Common myeloid progenitor, CD34-positive (primary cell): ENCODE measurements at places on chromosomes 7 and 10.

- no peak overlapping the region for H3K27ac ChIP-seq
- no peaks in the 10 kb centered on the region for H3K27me3 ChIP-seq
- H3K4me1 ChIP-seq: no peaks in the 10 kb centered on the region
- H3K4me3 ChIP-seq: no peak overlapping the region
- no peaks in the 10 kb centered on the region for H3K36me3 ChIP-seq
Measured at GRCh38 chr7:104873401-104873800, 140.6 kb upstream of the KMT2E start.

DNA sequence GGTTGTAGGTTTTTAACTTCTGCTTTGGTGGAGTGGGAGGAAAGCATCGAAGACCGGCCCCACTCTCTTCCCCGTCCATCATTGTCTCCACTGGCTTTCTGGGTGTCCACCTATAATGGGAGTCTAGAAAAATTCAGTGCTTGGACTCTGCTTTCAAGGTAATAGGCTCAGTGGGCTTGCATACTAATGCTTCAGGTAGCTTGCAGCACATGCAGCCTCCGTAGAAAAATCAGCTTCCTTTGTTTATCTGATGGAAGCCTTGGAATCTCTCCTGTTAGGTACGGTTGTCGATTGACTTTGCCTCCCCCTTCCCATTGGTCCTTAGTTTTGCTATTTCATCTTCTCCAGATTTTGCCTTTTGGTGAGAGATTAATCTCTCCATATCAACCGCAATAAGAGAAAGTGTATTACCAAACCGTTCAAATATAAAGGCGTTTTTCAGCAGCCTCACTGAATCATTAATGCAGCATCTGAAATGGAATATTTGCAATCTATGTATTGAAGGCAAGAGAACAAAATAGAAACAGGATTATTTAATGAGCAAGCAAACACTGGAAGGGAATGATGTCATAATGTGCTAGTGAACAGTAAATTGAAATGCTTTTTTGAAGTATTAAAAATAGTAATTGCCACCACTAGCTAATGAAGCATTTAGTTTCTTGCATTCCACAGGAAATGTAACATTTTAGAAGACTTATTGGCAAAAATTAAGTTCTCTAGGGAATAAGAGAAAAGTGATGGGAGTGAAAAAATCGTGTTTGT, 944 bp downstream of the AVL9 start:
- H3K27me3 ChIP-seq: no peaks in the 10 kb centered on the region
- DNase-seq: no peak
- peak overlapping the region; percentile 90 for H3K27ac ChIP-seq
- H3K4me1 ChIP-seq: peaks cover 17% of the 10 kb centered on the region

DNA sequence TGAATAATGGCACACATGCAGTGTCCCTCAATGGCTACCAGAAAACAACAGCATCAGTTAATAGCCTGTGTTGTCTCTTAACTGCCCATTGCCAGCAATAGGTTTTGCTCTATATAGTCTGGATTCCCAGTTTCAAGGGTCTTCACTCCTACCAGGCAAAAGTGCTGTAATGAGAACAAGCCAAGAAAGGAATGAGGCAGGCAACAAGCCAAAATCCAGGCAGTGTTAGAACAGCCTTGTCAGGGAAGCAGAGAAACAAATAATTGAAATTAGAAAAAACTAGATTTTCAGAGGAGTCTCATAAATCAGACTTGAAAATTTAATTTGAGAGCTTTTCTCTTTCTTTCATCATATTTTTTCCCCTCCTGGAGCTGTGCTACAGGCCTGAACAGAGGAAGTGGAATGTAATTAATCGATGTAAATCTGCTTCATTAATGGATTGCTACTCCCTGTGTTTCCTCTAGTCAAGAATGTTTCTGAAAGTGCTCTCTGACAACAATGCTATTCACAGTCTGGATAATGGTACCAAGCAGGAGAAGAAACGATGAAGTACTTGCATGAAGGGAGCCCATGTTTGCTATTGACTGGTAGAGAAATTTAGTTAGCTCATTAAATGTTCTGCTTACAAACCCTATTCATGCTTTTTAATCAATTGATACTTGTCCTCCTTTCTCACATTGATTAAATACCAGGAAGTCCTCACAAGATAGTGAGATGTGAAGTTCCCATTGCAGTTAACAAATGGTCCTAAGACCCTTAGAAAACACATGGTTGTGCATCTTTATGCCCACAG, 202.0 kb upstream of the LRRTM3 start:
- no peak overlapping the region for H3K27ac ChIP-seq
- no peaks in the 10 kb centered on the region for H3K27me3 ChIP-seq
- H3K4me1 ChIP-seq: no peaks in the 10 kb centered on the region
- no peak for DNase-seq
- no peaks in the 10 kb centered on the region for H3K36me3 ChIP-seq

DNA sequence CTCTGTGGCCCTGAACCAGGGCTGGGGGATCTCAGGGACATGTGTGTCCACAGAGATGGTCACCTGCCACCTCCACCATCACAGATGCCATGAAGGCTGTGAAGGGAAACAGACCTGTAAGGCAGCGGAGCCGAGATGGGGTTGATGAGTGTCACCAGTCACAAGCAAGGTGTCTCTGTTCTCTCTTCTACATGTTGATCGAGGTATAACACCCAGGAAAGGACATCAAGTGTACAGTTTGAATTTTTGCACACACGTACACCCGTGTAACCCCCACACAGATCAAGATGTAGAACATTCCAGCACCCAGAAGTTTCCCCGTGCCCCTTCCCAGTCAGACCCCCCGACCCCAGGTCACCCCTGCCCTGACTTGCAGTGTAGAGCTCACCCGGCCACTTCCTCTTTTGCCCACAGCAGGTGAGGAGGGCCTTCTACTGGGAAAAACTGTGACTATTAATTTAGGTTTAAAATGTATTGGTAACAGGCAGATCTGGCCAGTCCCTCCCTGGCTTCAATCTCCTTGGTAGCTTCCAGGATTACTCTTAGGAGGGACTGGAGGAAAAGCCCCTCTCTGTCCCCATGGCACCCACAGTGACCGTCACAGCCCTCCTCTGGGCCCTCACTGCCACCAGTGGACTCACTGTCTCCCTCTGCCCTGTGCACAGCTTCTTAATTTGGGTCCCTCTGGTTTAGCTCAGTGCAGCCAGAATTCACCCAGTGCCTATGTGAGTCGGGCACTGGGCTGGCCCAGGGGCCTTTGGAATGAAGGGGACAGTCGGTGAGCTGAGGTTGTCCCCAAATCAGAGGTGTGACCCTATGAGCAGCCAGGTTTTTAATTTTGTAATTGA, 108.2 kb downstream of the LHPP start:
- no peak overlapping the region for H3K4me3 ChIP-seq
- no peaks in the 10 kb centered on the region for H3K36me3 ChIP-seq
- no peaks in the 10 kb centered on the region for H3K27me3 ChIP-seq

DNA sequence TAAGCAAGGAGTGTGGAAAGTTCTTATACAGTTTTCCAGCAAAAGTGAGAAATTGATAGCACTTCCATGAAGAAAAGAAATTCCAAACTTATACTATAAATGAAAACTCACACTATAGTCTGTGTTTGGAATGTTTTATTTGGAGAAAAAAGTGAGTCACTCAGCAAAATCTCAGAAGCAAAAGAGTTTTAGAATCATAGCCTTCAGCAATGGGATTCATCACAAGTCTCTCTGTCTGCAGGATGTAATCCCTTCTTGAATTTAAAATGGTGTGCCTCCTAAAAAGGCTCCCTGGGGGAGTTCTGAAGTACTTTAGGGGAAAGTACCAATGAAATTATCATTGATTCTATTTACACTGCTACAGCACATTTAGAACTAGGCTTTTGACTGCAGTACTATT, 756.4 kb downstream of the XPNPEP1 start:
- DNase-seq: no peak
- no peak overlapping the region for H3K4me3 ChIP-seq
- no peaks in the 10 kb centered on the region for H3K36me3 ChIP-seq
- no peak overlapping the region for H3K27ac ChIP-seq
- no peaks in the 10 kb centered on the region for H3K27me3 ChIP-seq

DNA sequence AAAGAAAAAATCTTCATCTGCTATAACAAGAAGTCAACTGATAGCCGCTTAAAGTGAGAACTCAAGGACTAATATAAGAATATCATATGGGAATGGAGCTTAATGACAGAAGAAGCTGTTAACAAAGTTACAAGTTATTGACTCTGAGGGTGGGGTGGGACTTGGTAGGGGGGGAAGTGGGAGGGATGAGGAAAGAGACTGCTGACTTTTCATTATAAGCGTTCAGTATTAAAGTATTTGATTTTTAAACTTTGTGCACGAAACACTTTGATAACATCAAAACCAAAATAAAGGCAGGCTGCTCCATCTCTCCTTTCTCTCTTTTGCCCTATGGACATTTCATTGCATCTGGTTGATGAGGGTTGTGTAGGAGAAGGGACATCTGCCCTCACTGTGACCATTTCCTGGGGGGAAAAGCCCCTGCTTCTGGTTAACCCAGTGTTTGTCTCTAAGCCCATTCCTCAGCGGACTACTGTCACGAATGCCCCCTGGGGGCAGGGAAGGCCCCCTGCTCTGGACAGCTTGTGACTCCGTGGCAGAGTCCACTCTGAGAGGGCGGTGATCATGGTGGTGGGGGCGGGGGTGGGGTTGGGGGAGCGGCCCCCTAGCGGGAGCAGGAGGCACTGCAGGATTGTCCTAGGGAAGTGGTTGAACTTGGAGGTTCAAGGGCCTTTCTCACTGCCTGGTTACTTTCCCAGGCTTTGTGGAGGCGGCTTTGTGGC, 17.4 kb downstream of the SLC13A4 start:
- no peaks in the 10 kb centered on the region for H3K4me1 ChIP-seq
- no peaks in the 10 kb centered on the region for H3K27me3 ChIP-seq
- H3K27ac ChIP-seq: no peak overlapping the region
- no peaks in the 10 kb centered on the region for H3K36me3 ChIP-seq
- no peak overlapping the region for H3K4me3 ChIP-seq
- no peak for DNase-seq

DNA sequence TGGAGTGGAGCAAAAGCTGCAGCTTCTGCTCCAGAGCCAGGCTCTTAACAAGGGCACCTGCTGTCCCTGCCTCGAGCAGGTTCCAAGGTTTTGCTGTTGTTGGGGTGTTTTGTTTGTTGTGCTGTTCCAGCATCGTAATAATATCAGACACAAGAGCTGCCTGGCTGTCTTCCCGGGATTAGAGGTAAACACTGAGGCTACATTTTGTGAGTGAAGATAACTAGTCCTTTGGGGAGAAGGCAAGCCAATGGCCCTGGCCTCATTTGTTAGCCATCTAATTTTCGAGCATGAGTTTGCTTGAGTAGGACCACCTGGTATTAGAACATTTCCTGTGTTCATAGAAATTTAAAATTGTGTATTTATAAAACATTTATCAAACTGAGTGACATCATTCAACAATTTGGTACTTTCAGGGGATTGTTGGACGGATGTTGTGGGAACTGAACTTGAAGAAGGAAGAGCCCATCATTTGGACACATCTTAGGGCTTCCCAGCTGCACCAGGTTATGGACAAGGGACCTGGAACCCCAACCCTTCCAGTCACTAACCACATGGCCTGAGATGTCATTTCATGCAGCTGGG, 555.0 kb downstream of the TNS3 start:
- no peak overlapping the region for H3K27ac ChIP-seq
- no peaks in the 10 kb centered on the region for H3K36me3 ChIP-seq
- no peaks in the 10 kb centered on the region for H3K27me3 ChIP-seq
- no peak for DNase-seq
- no peak overlapping the region for H3K4me3 ChIP-seq
- H3K4me1 ChIP-seq: no peaks in the 10 kb centered on the region

DNA sequence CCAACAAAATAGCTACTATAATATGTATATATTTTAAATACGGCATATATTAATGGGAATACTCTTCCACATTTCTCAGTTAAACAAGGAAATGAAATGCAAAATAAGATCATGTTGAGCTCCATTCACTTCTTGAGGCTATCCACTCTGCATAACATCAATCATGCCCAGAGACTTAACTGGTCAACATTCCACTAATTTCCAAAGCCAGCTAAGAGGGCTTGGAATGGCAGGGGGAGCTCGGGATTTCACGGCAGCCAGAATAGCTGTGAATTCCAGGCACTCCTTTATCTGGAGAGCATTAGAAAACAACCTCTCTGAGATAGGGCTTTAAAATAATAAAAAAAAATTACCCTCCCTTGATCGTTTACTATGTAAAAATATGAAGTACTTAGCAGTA, 194.9 kb upstream of the CDCA7L start:
- no peak overlapping the region for H3K27ac ChIP-seq
- no peak overlapping the region for H3K4me3 ChIP-seq
- H3K27me3 ChIP-seq: no peaks in the 10 kb centered on the region
- H3K36me3 ChIP-seq: no peaks in the 10 kb centered on the region
- no peaks in the 10 kb centered on the region for H3K4me1 ChIP-seq
- no peak for DNase-seq

GRCh38 chr7:40120020-40120419, 14.4 kb downstream of the MPLKIP start:
- no peaks in the 10 kb centered on the region for H3K36me3 ChIP-seq
- no peak overlapping the region for H3K27ac ChIP-seq
- no peak overlapping the region for H3K4me3 ChIP-seq
- H3K4me1 ChIP-seq: no peaks in the 10 kb centered on the region

GRCh38 chr10:30784524-30784896, 155.0 kb upstream of the LYZL2 start:
- no peaks in the 10 kb centered on the region for H3K27me3 ChIP-seq
- peak overlapping the region; percentile 87 for H3K4me3 ChIP-seq
- H3K27ac ChIP-seq: no peak overlapping the region
- no peaks in the 10 kb centered on the region for H3K36me3 ChIP-seq
- peak; percentile 29 for DNase-seq

GRCh38 chr7:91852263-91852741, 28.2 kb downstream of the MTERF1 start:
- H3K36me3 ChIP-seq: no peaks in the 10 kb centered on the region
- H3K27me3 ChIP-seq: no peaks in the 10 kb centered on the region
- DNase-seq: no peak
- no peak overlapping the region for H3K27ac ChIP-seq
- no peak overlapping the region for H3K4me3 ChIP-seq

DNA sequence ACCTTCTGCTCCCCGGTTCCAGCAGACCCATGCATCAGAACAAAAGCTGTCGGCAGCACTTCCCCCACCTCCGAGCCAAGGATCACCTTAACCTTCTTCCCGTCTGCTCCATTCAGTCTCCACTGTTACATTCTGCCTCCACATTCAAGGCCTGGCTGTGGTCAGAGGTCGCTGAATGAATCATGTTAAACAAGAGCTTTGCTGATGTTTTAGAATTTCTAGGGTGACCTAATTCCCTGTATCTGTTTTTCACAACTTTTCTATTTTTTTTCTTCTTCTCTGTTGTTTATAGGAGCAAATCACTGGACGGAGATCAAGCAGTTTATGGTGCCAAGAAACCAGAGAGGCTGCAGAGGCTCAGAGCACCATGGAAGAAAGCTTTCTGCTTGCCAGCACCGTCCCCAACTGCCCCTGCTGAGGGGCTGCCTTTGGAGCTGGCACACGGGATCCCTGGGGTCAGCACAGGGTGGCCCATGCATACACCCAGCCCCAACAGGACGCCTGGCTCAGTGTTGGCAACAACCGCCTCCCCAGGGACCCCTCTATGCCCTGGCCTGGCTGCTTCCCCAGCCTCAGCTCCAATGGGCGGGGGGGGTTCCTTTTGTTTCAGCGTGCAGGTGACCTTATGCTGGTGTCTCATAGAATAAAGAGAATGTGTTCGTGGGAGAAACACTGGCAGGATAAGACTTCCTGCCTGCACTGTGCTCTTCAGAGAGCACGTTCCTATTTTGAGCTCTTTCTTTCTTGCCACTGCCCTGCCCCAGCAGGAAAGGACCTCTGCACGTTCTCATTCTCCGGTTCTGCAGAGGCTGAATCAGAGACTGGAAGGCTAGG, 182.7 kb upstream of the LYZL2 start:
- peaks cover 33% of the 10 kb centered on the region for H3K4me1 ChIP-seq
- no peak overlapping the region for H3K4me3 ChIP-seq
- no peaks in the 10 kb centered on the region for H3K27me3 ChIP-seq

GRCh38 chr10:114166043-114166442, 8.0 kb downstream of the CCDC186 start:
- H3K27ac ChIP-seq: no peak overlapping the region
- H3K27me3 ChIP-seq: no peaks in the 10 kb centered on the region
- DNase-seq: no peak
- peaks cover 6% of the 10 kb centered on the region for H3K4me1 ChIP-seq
- H3K4me3 ChIP-seq: no peak overlapping the region
